ENCODE measurements at places on chromosomes 2 and 18.

GRCh38 chr2:136255127-136255526 is 137.2 kb upstream of the CXCR4 start:
- no peak for DNase-seq

DNA sequence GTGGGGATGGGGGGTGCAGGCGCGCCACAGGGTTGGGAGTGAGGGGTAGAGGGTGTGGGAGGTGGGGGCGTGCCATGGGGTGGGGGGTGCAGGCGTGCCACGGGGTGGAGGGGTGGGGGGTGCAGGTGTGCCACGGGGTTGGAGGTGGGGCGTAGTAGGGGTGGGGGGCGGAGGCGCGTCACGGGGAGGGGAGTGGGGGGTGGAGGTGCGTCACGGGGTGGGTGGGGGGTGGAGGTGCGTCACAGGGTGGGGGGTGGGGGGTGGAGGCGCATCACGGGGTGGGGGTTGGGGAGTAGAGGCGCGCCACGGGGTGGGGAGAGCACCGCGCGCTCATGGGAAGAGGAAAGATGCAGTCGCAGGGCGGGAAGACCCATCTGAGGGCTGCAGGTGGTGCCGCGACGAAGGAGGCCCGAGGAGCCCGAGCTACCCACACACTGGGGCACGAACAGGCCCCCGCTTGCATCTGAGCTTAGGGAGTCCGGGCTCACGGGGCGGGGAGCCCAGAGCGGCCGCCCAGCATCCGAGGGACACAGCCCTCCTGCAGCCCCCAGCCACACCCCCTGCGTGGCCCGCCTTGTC is 37.5 kb downstream of the SNED1 start:
- DNase-seq: no peak

- no peak for DNase-seq
Observed at GRCh38 chr2:220533485-220533884, 906.1 kb downstream of the SLC4A3 start.

GRCh38 chr2:240886023-240886565 is 9.9 kb downstream of the MAB21L4 start:
- DNase-seq: no peak

GRCh38 chr18:8943900-8944870 is 158.3 kb upstream of the NDUFV2 start:
- no peak for DNase-seq

- DNase-seq: peak; percentile 99
Observed at GRCh38 chr2:88691339-88692183, at the start of gene RPIA. Gene RPIA, plus strand, starts transcription at chr2:88691673. Its CDS starts 26 bp downstream, at chr2:88691699.

GRCh38 chr2:156305121-156305520 is 27.4 kb downstream of the NR4A2 start:
- DNase-seq: no peak

DNA sequence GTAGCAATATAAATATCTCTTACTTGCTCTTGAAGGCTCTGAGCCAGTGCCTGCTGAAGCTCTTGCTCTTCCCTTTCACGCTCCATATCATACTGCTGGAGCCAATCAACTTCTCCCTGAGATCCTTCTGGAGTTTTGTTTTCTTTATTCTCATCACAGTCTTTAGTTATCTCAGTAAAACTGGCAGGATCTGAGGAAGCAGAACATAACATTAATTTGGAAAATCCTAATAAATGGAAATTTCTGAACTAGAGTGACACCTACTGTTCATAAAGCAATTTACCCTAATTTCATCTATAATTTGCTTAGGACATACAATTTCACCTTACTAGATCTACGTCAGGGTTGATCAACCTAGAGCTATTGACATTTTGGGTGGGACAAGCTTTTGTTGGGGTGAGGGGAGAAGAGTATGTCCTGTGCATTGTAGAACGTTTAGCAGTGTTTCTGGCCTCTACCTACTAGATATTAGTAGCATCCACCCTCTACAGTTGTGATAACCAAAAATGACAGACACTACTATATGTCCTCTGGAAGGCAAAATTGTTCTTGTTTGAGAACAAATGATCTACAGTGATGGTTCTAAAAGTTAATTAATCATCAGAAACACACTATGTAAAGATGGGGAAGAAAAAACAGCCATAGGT is 47.2 kb downstream of the VIL1 start:
- DNase-seq: no peak

DNA sequence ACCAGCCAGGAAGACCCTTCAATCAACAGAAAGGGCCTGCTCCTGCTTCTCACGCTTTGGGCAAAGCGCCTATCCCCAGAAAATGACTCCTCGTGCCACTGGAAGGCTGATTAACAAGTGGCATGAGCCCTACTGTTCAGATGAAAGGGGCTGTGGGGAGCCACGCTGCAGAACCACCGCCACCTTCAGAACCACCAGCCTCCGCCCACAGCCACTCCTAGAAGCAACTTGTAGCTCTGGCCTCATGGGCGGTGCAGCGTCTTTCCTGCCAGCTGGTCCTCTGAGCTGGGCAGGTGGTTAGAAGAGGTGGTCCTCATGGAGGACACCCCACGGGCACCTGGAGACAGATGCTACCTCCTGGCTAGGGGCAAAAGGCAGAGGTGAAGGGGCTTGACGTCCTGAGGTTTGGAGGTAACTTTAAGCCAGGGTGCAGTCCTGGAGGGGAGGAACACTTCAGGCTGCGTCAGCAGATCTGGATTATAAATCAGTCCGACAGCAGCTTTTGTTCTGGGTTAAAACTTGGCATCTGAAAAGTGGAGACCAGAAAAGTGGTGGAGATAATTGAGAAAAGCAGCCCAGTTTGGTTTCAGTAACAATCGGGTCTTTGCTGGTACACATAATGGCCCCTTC is 861 bp upstream of the SEMA4C start:
- DNase-seq: peak; percentile 45

DNA sequence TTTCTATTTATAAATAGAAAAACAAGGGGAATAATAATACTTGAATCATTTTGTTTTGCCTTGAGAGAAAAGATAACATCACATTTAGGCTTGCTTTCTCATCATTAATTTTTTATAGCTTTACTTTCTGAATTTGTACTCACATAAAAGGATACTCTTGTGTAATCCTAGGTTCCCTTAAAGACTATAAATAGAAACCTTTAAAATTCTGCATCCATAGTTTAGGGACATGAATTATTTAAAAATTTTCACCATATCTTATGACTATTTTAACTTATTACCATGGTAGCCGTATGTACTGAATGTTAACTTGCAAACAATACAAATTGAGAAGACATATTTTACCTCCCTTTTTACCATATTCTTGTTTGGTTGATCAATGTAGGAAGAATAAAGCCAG is 143.5 kb upstream of the CWC22 start:
- no peak for DNase-seq

GRCh38 chr2:233380132-233380895 is 26.0 kb downstream of the DGKD start:
- peak; percentile 41 for DNase-seq

GRCh38 chr2:46097714-46098480 is 199.3 kb upstream of the EPAS1 start:
- DNase-seq: no peak

GRCh38 chr2:23645230-23645808 is 260.3 kb downstream of the KLHL29 start:
- no peak for DNase-seq

DNA sequence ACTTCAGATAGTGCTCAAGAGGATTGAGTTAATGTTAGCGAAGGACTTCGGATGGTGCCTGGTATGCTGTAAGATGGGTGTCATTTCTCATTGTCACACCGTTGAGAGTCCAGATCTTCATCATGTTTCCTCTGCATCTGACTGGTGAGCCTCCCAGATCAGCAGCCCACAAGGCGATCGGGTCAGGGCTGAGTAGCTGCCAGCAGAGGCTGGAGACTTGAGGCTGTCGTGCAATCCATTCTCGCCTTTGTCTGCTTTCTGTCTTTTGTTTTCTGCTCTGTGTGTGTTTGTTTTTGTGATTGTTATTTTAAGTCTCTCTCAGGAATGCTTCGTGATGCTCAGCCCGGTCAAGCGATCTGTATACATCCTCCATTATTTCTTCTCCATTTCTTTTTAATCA is 95.8 kb downstream of the TGOLN2 start:
- no peak for DNase-seq

- DNase-seq: no peak
Observed at GRCh38 chr2:211247751-211248150, 691.4 kb downstream of the CPS1 start.

GRCh38 chr2:204145263-204145751 is 208.7 kb downstream of the ICOS start:
- peak; percentile 61 for DNase-seq

DNA sequence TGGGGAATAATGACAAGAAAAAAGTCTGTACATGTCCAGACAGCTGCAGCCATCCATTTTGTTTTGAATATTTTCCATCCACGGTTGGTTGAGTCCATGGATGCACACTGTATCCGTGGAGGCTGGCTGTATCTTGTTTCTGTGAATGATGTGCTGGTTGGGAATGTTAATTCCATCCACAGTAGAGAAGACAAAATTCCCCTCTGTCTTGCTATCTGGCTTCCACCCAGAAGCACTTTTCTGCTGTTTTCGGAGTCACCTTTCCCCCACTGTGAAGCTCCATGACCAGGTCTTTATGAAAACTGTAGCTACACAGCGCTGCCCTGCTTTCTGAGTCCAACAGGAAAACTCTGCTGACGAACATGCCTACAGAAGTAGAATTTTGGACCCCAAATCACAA is 122.3 kb downstream of the HRH4 start:
- DNase-seq: no peak

- no peak for DNase-seq
Observed at GRCh38 chr2:71254776-71255175, 27.9 kb upstream of the PAIP2B start.

- peak; percentile 15 for DNase-seq
Observed at GRCh38 chr2:1136067-1136466, 185.4 kb downstream of the SNTG2 start.

DNA sequence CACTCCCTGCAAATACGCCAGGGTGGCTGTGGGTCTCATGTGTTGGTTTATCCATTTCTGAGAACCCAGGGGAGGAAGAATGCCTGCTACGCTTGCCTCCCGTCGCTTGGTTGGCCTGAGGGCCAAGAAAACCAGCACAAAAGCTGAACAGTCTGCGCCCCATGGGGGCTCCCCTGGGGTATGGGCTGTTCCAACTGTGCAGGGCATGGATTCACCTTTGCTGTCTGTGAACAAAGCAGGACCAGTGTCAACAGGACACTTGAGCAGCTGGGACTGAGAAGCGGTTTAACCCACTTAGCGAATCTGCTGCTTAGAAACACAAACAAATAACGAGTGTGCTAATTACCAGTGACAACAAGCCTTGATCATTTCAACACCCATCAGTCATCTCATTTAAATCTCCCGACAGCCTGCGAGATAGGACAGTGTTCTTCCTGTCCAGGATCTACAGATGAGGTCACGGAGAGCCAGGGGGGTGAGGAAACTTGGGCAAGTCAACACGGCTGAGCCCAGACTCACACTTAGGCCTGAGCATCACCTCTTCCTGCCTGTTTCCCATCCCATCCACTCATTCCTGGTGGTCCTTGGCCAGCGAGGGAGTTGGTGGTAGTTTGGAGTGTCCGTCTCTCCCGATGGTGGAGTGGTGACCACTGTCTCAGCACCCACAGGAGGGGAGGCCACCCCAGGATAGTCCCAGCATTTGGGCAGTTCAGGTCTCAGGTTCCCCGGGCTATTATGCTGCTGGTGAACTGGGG is 111.6 kb upstream of the HAAO start:
- no peak for DNase-seq

DNA sequence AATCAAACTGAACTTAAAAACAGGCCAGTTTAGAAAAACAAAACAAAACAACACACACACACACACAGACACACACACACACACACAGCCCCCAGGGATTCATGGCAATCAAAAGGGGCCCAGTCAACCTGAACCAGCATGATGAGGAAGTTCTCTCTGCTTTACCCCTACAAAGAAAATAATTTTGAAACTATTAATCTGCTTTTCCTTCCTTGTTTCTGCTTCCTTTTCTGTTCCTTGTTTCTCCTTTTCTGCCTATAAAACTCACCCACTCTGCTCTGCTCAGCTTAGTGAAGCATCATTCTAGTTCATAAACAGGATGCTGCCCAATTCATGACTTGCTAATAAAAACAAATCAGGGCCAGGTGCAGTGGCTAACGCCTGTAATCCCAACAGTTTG is 203.1 kb downstream of the RAB3GAP1 start:
- DNase-seq: no peak

GRCh38 chr18:48172226-48173006 is 236.8 kb downstream of the ZBTB7C start:
- DNase-seq: no peak

Measured in K562 (cell line).